ENCODE measurements at places on chromosomes 5 and 9.

- DNase-seq: no peak
Observed at GRCh38 chr5:68147659-68148058, 67.9 kb upstream of the PIK3R1 start.

DNA sequence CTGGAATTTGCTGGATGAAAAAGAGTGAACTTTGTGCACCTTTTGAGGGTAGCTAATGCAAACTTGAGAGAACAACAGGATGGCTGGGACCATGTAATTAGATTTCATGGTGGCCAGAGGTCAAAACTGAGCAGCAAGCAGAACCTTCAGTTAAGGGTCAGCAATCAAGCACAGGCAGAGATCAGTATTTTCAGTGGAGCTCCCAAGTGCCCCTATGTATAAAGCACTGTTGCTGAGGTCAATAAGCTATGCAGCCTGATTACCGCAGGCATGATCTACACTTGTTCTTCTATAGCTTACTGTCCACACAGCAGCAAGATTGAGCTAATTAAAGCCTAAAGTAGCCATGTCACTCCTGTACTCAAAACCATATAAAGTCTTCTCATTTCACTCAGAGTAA, 62.1 kb upstream of the TMC1 start:
- no peak for DNase-seq

- no peak for DNase-seq
Observed at GRCh38 chr9:130196643-130197042, 24.4 kb downstream of the NCS1 start.

DNA sequence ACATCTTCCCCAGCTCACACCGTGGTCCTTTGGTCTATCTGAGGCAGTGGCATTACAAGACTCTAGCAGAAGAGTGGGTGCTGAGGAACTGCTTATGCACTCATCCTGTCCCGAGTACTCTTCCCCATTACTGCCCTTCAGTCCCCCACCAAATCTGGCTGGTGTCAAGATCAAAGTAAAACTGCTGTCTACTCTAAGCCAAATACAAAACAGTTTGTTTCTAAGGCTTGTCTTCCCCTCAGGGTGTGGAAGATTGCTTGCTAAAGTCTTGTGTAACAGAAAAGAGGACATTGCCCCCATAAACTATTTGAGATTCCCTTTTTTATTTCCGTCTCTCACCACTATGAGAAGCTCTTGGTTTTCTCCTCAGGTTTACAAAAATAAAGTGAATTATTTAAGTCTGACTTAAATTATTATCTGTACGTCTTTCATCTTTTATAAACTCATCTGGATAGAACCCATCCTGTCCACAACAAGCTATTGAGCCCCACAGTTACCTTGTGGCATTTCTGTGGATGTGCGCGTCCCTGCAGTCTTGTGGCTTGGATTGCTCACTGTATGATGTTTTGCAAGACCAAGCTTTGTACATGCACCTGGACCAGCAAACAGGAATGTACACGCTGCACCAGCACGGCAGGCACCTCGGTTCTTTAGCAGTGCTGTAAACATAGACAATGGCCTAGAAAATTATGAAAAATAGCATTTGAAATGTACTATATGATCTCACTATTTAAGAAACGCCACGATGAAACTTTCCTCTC, 61.0 kb downstream of the CYSTM1 start:
- no peak for DNase-seq

DNA sequence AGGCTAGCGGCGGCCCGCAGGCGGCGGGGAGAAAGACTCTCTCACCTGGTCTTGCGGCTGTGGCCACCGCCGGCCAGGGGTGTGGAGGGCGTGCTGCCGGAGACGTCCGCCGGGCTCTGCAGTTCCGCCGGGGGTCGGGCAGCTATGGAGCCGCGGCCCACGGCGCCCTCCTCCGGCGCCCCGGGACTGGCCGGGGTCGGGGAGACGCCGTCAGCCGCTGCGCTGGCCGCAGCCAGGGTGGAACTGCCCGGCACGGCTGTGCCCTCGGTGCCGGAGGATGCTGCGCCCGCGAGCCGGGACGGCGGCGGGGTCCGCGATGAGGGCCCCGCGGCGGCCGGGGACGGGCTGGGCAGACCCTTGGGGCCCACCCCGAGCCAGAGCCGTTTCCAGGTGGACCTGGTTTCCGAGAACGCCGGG, 253 bp downstream of the SLC12A2 start:
- DNase-seq: no peak

- no peak for DNase-seq
Observed at GRCh38 chr5:142634216-142635011, 51.5 kb downstream of the FGF1 start.

- DNase-seq: no peak
Observed at GRCh38 chr9:16012621-16013020, 459.8 kb downstream of the CCDC171 start.

- no peak for DNase-seq
Observed at GRCh38 chr5:150918613-150919012, 13.8 kb upstream of the ZNF300 start.

DNA sequence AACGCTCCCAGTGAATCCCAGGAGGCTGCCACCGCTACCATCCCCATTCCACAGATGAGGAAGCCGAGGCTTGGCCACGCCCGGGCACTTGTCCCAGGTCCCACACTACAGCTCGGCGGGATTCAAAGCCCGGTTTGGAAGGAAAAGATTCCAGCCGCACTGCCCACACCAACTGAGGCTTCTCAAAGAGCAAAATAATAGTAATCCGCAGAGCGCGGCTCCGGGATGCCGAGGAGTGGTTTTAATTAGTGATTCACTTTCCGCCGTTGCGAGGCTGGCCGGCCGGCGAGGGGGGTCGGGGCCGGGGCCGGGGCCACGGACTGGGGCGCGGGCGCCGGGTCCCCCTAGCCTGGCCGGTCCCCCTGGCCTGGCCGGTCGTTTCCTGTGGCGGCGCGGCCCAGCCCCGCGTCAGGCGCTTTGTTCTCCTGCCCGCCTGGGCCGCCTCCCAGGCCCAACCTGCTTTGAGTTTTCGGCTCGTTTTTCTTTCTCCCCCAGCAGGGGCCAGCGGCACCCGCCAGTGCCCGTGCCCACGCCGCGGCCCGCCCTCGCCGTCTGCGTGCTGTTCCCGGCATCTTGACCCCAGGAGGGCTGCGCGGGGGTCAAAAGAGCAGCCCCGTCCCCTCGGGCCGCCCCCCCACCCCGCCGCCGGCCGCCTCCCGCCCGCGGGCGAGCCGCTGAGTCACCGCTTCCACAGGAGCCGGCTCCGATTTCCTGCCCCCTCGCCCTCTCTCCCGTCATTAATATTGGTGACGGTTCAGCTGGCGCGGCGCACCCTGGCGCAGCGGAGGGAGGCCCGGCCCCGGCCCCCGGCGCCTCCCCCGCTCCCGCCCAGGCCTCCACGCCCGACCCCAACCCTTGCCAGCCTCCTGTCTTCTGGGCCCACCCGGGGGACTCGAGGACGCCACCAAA, 31.2 kb downstream of the FGF18 start:
- DNase-seq: no peak

DNA sequence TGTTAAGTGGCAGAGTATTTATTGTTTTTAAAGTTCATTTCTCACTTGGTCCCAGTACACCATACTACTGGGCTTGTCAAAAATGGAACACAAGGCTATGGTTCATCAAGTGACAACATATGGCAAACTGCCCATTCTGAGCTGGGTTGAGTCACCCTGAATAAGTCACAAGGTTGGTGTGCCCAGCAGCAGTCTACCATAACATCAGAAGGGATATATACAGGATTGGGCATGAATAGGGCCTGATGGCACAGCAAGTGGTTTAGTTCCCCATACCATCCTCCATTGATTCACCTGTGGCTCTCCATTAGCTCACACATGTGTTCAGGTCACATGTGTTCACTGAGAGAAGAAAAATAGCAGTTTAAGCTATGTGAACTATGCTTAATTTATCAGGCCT, 249.8 kb upstream of the PRDM9 start:
- DNase-seq: no peak

DNA sequence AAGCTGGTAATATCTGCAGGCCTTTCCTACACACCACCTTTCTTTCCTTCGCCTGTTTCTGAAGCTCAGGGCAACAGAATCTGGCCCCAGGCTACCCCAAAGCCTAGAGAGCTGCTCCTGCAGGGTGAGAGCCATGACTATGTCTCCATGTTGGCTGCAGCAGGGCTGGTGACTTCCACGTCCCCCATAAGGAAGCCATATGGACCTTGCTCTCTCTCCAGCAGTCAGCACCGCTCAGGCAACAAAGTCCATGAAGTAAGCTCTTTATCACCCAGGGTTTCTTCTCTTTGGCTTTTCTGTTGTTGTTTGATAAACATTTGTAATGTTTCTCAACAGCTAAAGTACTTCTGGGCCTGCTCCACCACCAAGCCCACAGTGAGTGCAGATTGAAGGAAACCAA, 125.2 kb downstream of the SLIT3 start:
- DNase-seq: no peak

- DNase-seq: no peak
Observed at GRCh38 chr9:18710065-18710464, 236.1 kb downstream of the ADAMTSL1 start.

Measured in central memory CD4-positive, alpha-beta T cell (primary cell).